ENCODE measurements at places on chromosomes 1 and 21.

- H3K27ac ChIP-seq: no peak overlapping the region
- no peak for DNase-seq
- H3K27me3 ChIP-seq: no peaks in the 10 kb centered on the region
- no peak overlapping the region for H3K4me3 ChIP-seq
Observed at GRCh38 chr1:38334930-38335592, 288.5 kb upstream of the POU3F1 start.

- H3K4me1 ChIP-seq: peaks cover 40% of the 10 kb centered on the region
- DNase-seq: peak; percentile 22
- H3K27ac ChIP-seq: 0 out of 2 replicates have a peak overlapping the region, but pooled peaks have one; percentile 34
- peak overlapping the region; percentile 74 for H3K4me3 ChIP-seq
- peaks cover 20% of the 10 kb centered on the region for H3K27me3 ChIP-seq
Observed at GRCh38 chr1:159000625-159001024, 9.1 kb upstream of the IFI16 start.

DNA sequence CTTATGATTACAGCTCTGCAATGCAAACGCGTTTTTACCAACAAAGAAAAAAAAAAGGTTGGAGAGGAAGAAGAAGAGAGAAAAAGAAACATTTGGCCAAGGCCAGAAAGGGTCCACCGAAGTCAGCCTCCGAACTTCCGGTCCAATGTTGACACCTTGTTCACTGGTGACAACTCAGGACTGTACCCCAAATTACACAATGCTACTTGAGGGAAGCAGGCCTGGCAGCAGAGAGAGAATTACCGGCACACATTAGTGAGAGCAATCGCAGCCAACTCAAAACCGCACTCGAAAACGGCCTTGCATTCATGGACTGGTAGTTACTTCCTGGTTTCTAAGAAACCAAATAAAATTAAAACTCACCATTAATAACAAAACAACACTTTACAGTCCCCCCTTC, 652.5 kb downstream of the KIF26B start:
- no peaks in the 10 kb centered on the region for H3K27me3 ChIP-seq
- peaks cover 21% of the 10 kb centered on the region for H3K4me1 ChIP-seq
- H3K36me3 ChIP-seq: no peaks in the 10 kb centered on the region
- DNase-seq: no peak

DNA sequence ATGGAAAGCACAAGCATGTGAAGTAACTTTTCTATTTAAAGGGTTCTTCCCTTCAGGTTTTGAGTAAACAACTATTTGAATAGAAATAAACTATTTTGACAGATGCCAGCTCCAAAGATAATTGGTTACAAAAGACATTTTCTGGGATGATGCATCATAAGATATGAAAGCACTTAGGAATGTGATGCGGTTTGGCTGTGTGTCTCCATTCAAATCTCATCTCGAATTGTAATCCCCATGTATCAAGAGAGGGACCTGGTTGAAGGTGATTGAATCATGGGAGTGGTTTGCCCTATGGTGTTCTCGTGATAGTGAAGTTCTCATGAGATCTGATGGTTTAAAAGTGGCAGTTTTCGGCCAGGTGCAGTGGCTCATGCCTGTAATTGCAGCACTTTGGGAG, 6.4 kb downstream of the DISP1 start:
- DNase-seq: no peak
- no peaks in the 10 kb centered on the region for H3K36me3 ChIP-seq

Data from WTC11 (cell line).